ENCODE measurements at places on chromosomes 7 and 10.

DNA sequence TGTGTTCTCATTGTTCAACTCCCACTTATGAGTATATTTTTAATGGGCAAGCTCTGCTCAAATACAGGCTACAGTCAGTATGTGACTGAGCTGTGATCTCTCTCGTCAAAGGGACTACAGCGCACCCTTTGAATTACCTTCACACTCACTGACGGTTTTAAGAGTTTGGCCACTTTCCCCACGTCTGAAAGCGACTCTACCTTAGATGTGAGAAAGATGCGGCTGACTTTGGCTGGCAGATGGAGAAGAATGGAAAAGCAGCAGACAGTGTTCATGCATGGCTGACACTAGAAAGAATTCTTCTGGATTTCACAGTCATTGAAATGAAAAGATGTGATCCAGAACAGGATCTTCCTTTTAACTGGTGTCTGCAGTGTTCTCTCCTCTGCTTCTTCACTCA is 2.0 kb upstream of the ATRNL1 start:
- no peak for DNase-seq

GRCh38 chr10:60521974-60522405 is 132.3 kb upstream of the ANK3 start:
- DNase-seq: no peak

GRCh38 chr10:78937800-78938694 is 130.7 kb upstream of the ZMIZ1 start:
- DNase-seq: no peak

DNA sequence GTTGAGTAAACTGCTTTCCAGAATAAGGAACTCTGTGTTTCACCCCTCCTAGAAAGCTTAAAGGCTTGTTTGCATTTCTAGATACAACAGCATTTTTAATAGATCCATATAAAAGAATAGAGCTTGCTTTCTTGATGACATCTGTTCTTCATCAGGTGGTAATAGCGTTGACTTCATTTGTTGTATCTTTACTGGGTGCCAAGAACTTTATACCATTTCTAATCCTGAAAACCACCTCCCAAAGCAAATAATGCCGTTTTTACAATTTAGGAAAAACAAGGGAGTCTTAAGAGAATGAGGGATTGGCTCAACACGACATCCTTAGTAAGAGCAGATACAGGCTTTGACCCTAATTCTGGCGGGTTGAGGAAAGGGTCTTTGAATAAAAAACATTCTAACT is 993.4 kb downstream of the TYW1 start:
- DNase-seq: no peak

DNA sequence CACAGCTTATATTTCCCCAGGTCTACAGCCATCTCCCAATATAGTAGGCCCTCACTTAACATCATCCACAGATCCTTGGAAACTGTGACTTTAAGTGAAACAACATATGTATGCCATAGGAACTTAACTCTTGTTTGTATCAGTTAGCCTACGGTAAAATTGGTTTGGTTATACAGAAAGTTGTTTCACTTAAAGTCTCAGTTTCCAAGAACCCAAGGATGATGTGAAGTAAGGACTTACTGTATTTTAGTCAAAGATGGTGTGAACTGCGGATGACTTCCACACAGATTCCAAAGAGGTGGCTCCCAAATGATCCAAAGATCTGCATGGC is 56.4 kb upstream of the MRLN start:
- no peak for DNase-seq

DNA sequence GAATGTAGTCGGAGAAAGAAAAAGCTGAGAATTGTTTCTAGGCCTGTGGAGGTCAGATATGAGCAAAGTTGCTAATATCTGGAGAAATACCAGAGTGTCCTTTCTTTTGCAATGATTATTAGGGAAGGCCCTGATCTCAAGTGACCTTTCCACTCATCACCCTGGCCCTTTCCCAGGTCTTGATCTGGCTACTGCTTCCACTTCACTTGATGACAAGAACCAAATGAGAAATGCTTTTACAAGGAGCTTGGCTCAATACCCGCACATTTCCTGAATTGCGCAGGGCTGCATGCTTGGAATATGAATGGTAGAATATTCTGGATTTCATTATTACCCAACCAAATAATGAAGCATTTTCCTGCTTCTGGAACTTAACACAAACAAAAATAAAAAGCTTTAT is 104.6 kb downstream of the ITGB8 start:
- DNase-seq: no peak

- no peak for DNase-seq
These were observed 24.6 kb upstream of the ELFN1 start for GRCh38 chr7:1645476-1645875.

DNA sequence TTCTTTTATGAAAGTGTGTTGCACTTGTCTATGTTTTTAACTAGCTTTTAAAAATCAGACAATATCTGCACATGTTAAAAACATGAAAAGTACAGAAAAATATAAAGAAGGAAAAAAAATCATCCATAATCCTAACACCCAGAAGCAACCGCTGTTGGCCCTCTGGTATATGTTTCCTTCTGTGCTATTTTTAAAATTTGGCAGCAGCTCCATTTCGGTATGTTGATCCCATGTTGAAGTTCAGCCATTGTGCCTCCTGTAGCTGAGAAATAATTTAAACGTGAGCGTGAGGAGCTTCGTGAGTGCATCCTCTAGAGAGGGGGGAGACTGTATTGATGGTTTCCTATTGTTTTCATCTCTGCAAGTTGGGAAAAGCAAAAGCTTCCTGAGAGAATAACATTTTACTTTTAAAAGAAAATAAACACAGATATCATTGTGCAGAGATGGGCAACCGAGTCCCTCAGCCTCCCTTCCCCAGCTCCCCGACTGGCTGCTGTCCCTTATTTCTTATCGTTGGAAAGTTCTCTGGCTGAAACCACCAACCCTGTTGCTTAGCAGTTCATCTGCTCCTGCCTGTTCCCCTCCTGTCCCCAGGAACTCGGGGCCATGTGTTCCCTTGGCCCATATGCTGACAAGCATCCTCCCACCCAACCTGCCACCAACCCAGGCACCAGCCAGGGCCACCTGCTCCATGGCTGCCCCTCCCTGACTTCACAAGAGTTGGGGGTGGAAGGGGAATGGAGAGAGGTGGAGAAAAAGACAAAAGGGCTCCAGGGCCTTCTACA is 499.1 kb upstream of the PODXL start:
- DNase-seq: no peak

GRCh38 chr7:18475488-18475887 is 20.1 kb upstream of the HDAC9 start:
- no peak for DNase-seq

- no peak for DNase-seq
These were observed 24.0 kb upstream of the PAPSS2 start for GRCh38 chr10:87635498-87636312.

DNA sequence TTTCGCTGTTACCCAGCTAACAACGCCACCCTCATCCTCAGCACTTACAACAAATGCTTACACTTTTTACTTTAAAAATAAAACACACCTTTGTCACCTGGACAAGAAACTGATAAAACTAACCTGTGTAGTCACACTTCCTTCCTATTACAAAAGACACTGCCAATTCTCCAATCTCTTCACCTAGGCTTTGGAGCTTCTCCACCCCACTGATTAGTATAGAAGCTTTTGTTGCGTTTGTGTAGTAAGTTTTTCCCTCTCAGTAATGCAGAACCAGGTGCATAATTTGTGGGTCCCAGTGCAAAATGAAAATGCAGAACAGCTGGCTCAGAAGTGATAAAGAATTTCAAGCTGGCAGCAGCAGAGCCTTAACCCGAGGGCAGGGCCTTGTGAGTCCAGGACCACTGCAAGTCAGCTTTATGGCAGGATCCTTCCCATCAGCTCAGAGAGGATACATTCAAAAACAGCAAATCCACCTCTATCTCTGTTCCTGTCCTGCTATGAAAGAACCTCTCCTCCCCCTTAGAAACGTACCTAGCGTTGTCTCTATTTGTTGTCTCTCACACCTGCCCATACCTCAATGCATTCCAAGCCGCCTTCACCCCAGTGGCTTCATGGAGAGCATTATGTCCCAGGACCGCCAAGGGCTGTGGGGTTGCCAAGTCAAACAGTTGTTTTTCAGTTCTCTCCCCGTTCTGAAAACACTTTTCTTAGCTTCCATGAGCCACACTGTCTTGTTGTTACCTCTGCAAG is 40.3 kb upstream of the EGFR start:
- no peak for DNase-seq

DNA sequence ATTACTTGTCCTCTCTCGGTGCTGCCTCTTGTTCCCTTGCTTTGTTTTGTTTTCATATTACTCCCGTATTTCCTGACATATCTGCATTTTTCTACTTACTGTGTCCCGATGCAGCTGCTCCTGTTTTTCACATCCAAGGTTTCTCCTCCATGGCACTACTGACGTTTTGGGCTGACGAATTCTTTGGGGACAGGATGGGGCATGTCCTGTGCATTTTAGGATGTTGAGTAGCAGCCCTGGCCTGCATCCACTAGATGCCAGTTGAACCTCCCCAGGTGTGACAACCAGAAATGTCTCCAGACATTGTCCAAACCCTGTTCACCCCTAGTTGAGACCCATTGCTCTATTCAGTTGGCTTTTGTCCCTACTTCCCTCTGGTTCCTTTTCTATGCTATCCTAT is 12.4 kb downstream of the ZNF789 start:
- DNase-seq: no peak

- peak; percentile 77 for DNase-seq
These were observed 17.9 kb upstream of the TMEM225B start for GRCh38 chr7:99579956-99580777.

DNA sequence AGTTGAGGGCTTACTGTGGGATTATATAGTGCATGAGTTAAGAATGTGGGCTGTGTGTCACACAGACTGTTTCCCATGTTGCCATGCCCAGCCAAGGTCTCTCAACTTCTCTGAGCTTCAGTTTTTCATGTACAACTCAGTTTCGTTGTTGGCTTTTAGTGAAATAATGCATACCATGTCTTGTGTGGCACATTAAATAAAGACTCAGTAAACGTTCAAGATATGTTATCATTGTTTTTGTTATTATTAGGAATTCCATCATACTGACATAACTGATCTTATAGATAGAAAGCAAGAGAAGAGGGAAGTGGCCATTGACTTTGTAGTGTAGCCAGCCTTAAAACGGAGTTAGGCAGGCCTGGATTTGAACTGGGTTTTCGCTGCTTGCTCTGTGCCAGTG is 2.9 kb downstream of the CDK14 start:
- DNase-seq: no peak

DNA sequence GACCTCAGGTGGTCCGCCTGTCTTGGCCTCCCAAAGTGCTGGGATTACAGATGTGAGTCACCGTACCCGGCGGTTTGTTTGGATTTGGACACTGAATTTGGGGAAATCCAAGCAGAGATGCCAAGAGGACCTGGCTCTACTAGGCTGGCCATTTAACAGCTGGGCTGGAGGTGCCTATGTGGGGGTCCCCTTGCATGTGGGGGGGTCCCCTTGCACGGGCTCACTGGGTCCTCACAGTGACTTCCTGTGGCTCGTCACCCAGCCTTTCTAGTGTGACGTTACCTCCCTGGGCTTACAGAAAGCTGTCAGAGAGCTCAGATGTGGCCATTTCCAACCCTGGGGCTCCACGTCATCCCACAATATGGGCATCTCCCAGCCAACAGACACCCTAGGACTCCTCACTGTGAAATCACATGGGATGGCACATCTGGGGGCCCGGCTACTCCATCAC is 49.3 kb upstream of the GNA12 start:
- no peak for DNase-seq

GRCh38 chr10:112807013-112807412 is 143.0 kb upstream of the TCF7L2 start:
- DNase-seq: no peak

DNA sequence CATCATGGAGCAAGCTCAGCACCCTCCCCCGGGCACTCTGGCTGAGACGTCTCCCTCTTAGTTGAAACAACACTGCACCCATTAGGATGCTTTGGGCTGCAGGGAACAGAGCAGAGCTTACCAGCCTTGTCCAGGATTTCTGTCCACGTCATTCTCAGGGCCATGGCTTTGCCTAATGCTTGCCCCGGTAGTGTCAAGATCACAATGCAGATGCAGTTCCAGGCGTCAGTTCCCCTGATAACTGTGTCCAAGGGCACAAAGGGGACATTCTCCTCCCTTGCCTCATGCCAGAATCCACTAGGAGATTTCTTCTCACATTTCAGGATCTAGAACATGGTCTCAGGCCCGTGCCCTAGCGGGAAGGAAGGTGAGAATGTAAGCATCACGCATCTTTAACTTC is 17.2 kb upstream of the GRB10 start:
- no peak for DNase-seq

- DNase-seq: no peak
These were observed 103.5 kb downstream of the FAM53B start for GRCh38 chr10:124640538-124641231.

DNA sequence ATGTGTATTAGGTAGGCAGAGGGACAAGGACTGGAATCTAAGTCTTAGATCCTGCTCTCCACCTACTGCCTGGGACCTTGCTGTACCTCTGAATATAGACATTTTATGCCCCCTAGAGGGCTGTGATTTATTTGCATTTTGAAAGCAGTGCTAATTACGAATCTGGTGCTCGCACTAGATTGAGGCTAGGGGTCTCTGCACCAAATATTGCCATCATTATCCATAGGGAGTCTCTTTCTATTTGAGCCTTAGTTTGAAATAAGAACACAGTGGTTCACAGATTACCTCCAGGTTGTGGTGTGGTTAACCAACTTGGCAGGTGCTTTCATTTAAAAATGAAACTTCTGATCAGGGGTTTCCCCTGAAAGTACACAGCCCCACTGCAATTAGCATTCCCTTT is 41.8 kb downstream of the CNNM1 start:
- no peak for DNase-seq

DNA sequence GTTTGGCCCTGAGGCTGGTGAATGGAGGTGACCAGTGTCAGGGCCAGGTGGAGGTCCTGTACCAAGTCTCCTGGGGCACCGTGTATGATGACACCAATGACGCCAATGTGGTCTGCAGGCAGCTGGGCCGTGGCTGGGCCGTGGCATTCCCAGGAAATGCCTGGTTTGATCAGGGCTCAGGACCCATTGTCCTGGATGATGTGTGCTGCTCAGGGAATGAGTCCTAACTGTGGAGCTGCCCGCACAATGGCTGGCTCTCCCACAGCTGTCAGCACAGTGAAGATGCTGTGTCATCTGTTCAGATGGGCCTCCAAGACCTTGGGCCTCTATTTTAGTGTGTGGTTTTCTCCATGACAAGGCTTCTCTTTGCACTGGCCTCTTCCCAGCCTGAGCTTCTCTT is 64.0 kb downstream of the DMBT1 start:
- no peak for DNase-seq

DNA sequence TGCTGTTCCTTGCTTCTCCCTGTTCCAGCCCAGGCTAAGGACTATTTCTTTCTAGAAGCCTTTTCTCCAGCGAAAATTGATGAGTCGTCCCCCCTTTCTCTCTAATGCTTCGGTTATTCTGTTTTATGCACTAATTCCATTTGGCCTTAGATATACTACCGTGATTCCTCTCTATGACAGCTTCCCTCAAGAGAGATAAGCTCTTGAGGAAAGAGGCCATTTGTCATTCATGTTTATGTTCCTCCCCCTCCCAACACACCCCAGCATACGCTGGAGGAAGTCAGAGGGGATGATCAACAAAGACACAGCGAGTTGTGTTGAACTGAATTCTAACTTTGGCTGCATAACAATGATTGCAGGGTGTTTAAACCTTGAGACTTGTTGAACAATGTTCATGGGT is 198.8 kb downstream of the BMPER start:
- no peak for DNase-seq
